M059J (cell line): ENCODE measurements at places on chromosomes 13 and 19.

- DNase-seq, result no peak
These were observed 253.0 kb downstream of the TSHZ3 start for GRCh38 chr19:31096062-31096830.

DNA sequence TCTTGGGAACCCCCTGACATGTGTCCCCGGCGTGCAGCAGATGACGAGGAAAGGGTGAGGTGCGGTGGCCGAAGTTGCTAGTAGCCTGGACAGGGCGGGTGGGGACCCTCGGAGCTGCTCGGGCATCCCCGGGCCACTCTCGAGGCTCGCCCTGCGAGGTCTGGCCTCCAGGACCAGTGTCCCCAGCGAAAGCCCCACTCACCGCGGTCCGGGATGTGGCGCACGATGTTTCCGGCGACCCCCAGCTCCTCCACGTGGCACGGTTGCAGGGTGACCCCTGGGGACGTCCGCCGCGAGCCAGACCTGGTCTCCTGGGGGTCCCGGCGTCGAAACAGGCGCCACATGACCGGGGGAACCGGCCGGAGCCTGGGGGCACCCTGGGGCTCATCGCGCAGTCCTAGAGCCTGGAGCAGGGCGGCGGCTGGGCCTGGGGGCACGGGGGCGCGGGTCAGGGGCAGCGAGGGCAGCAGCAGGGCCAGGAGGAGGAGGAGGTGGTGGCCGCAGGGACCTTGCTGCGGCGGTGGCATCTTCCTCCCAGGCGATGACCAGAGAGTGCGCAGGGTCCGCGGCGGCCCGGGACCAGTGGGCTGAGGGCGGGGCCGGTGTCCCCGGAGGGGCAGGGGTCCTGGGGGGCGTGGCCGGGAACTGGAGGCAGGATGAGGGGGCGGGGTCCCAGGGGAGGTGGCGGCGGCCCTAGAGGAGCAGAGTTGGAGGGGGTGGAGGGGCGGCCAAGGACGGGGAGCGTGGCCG is 26.0 kb downstream of the CERS1 start:
- DNase-seq, result no peak

DNA sequence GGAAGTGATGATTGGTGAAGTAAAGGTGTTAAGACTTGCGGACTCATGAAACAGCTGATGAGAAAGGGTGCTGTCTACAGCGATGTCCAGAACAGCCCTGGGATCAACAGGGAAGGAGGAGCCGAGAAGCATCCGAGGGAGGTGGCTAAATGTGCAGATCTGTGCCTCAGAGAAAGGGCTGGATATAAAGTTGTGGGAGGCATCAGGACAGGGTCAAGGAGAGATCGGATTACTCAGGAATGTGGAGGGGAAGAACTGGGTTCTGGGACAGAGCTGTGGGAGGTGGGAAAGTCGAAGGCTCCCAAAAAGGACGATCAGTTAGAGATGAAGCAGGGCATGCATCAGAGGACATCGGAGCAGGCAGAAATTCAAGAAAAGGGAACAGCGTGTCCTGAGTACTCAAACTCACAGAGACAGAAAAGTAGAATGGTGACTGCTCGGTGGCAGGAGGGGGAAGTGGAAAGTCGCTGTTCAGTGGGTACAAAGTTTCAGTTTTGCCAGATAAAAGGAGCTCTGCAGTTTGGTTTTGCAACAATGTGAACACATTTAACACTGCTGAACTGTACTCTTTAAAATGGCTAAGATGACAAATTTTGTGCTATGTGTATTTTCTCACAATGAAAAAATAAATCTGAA is 1.9 kb downstream of the SIGLEC14 start:
- no peak for DNase-seq

DNA sequence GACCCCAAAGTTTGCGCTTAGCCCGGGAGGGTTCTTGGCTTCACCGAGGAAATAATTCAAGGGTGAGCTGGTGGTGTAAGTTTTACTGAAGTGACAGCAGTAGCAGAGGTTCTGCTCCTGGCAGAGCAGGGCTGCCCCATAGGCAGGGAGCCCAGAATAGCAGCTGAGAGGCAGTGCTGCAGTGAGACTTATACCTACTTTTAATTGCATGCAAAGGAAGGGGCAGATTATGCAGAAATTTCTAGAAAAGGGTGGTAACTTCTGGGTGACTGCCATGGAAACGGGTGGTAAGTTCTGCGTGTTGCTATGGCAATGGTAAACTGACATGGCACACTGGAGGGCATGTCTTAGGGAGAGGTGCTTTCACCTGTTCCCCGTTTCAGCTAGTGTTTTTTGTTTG is 17.5 kb upstream of the CAMSAP3 start:
- DNase-seq, result no peak

DNA sequence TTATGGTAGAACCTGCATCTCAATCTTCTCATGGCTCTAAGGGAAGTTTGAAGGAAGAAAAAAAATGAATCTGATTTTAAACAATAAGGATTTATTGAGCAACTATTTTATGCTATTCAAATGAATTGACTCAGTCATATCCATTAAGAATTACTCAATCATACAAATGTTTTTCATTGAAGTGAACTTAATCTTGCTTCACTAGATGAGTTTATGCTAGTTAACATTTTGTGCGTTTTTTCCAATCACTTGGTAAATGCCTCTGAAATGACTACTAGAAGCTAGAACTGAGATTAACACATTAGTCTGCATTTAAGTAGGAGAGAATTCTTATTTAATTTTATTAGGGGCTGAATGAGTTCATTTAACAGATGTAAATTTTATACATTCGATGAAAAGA is 25.2 kb downstream of the RXFP2 start:
- DNase-seq, result no peak

DNA sequence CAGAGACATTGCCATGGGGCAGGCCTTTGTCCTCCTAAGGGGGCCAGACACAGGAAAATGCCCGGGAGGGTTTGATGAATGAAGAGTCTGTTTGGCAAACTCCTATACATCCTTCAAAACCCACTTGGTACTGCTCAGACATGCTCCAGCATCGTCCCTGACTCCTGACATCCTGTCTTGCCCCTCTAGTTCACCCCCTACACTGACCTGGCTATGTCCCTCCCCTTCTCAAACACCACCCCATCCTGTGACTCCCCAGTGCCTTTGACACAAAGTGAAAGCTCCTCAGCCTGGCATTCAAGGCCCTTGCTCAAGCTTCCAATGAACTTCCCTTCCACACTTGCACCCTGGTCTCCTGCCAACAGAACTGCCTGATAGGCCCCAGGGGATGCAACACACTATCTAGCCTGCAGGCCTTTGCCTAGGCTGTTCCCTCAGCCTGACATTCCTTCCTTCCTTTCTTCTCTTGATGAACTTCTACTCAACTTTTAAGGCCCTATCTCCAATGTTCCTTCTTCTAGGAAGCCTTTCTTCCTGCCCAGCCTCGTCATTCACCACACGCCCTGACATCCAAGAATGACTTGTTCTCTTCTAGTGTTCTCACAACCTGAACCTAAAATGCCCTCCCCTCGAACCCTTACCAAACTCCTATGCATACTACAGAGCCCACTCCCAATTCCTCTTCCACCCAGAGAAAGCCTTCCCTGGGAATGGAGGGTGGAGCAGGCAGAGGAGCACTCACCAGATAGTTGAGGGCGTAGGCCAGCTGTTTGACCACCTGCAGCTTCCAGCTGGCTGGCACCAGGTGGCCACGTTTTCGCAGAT is 12.4 kb downstream of the JAK3 start:
- no peak for DNase-seq

GRCh38 chr19:31408460-31409124 is 59.4 kb upstream of the TSHZ3 start:
- peak; percentile 9 for DNase-seq

DNA sequence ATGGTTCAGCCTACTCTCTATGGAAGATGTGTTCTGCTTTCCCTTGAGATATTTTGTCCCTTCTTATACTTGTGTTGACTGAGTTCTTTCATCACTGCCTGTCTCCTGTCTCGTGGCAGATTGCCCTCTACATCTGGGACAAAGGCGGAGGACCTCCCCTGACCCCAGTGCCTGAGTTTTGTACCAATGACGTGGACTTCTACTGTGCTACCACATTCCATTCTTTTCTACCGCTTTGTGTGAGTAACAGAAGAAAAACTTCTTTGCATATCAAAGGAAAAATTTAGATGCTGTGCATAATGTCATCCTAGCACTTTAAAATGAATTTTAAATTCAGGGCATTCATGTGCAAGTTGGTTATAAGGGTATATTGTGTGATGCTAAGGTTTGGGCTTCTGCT is 74.6 kb downstream of the B3GLCT start:
- DNase-seq, result peak; percentile 33

DNA sequence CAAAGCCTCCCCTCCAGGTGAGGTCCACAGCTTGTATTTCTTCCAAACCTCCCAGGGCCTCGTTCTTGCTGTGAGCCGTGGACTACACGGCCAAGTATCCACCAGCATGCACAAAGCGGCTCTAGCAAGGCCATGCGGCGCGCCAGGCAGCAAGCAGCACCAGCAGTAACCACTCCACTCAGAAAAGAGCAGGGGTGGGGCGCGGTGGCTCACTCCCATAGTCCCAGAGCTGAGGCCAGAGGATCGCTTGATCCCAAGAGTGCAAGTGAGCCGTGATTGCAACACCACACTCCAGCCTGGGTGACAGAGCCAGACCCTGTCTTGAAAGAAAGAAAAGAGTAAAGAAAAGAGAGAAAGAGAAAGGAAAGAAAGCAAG is 4.7 kb downstream of the CCDC8 start:
- DNase-seq, result no peak

DNA sequence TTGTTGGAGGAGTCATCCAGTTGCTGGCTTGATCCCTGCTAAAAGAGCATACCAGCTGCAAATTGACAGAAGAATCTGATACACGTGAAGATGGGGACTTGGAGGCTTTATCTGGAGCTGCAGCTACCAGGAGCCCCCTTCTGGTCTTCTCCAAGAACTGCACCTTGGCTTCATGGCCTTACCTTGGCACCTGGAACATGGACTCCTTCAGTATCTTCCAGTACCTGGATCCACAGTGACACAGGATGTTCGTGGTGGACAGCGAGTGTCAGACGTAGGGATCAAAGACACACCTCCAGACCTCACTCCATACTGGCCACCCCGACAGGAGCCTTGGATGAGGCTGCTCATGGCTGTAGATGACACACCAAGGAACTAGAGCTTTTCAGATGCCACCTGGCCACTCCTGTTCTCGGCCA is 9.9 kb upstream of the ACSBG2 start:
- DNase-seq, result peak; percentile 81

DNA sequence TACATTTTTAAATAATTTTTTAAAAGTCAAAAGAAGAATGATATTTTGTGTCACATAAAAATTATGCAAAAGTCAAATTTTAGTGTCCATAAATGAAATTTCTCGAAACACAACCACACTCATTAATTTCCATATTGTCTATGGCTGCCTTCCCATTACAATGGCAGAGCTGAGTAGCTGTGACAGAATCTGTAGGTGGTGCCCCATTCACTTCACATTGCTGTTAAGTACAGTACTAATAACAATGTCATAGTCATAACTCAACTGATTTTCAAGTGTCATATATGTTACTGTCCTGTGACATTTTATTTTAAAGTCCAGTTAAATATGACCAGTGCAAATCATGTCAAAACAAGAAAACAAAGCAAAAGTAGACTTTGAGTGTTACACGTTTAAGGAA is 114.3 kb downstream of the SPRY2 start:
- DNase-seq, result no peak

DNA sequence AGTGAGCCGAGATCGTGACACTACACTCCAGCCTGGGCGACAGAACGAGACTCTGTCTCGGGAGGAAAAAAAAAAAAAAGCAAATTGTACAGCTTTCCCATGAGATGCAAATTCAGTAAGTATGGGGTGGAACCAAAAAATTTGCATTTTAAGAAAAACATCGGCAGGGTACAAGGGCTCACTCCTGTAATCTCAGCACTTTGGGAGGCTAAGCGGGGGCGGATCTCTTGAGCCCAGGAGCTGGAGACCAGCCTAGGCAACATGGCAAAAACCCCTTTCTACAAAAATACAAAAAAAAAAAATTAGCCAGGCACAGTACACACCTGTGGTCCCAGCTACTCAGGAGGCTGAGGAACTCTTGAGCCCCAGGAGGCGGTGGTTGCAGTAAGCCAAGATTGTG is 91.2 kb downstream of the ELF1 start:
- DNase-seq, result no peak

DNA sequence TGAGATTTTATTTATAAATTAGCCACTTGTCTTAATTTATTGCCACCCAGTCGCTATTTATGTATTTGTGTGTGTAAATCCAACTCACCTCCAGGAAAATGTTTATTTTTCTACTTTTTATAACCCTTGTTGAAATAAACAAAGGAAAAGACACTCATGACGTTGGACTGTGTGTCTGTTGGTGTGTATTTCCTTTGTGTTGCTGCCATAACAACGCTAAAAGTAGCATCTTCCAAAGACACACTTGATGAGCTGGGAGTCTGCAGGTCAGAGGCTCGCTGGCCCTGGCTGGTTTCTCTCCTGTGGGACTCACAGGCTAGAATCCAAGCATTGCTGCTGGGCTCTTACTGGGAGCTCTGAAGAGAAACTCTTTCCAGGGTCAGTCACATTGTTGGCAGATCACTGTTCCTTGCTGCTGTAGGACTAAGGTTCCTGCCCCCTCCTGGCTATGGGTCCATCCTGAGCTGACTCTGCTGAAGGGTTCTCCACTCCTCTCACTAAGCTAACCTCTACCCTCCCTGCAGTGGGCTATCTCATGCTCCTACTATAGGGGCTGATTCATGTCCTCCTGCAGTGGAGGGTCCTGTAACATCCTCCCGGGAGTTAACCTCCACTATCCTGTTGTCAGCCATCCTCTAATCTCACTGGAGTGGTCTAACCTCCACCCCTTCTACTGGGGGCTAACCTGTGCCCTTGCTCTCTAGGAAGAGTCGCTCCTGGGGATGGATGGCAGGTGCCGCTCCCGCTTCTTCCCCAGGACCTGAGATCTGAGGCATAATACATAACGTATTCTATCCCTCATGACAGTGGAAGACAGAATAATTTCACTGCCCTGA is 2.1 kb downstream of the IFNL2 start:
- DNase-seq, result peak; percentile 85

GRCh38 chr13:19782049-19782726 is 557 bp downstream of the PSPC1 start:
- peak; percentile 21 for DNase-seq

DNA sequence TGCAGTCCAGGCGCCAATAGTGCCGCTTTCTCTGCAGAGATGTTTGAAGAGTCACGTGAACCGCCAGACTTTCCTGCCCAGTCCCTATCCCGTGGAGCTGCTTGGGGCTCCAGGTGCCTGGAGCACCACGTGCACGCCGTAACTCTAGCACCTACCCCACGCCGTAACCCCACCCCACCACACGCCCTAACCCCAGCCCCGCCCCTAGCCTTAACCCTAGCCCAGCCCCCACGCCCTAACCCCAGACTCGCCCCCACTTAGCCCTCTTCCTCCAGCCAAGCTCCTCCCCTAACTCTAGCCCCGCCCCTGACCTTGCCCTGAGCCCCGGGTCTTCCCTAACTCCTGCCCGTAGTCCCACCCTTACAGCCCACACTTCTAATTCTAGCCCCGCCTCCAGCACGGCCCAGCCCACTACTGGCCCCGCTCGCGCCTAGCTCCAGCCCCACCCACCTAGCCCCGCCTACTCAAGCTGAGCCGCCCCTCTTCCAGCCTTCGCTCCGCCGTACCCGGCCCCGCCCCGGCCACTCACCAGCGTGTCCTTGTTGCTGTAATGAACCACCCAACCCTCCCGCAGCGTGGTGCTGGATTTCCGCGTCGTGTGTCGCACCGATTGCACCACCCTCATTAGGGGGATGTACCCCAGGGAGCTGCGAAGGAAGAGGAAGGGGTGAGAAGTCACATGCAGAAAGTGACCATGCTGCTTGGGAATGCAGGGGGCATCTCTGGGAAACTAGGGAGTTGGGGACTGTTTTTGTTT is 19.5 kb downstream of the PRKD2 start:
- no peak for DNase-seq
